ENCODE measurements at places on chromosomes 1 and 21. TPM values are rescaled to one million over a fixed set of nuclear protein-coding genes. Genes with fewer than 3 reads are reported as not detected.
A peak's percentile ranks its signal among the peaks of the same experiment; 100 is the strongest.

DNA sequence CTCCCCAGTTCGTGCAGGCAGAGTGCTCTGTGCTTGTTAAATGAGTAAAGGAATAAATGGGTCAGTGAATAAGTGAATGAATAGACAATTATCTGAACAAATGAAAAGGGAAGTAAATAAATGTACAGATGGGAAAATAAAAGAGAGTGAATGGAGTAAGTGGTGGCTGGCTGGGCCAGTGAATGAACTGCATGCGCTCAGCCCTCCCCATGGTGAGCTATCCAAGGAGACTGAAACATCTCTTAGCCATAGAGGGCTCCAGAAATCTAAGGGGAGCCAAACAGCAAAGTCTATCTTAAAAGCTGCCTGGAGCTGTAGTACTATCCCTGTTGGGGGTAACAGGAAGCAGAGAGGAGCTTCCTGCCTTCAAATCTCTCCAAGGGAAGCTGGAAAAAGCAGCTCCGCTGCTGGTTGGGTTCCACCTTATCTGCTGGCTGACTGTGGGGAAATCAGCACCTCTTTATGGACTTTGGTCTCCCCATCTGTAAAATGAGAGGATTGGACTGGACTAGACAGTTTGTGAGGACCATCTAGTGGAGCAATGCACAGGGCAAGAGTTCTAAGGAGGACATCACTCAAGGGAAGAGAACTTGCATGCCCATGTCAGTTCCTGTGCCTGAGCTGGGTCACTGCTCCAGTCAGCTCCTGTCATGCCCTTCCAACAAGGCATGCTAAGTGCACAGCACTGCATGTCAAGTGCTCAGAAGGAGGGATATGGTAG, 77.9 kb downstream of the TRABD2B start:
- no peak overlapping the region for H3K4me3 ChIP-seq
- H3K27ac ChIP-seq, result no peak overlapping the region
- H3K27me3 ChIP-seq, result no peaks in the 10 kb centered on the region
- no peaks in the 10 kb centered on the region for H3K36me3 ChIP-seq
- DNase-seq, result no peak

DNA sequence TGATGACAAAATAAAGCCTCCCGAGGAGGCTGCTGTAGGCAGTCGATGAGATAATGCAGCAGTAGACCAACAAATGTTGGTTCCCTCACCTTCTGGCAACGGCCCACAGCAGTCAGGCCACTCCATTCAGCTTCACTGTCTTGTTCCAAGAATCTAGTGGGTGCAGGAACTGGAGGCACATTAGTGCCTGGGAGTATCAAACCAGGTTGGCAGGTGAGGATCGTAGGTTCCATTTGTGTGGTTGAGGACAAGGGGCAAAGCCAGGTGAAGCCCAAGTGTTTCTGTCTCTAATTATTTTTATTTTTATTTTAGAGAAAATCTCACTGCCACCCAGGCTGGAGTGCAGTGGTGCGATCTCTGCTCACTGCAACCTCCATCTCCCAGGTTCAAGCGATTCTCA, 13.3 kb downstream of the FBXO2 start:
- no peaks in the 10 kb centered on the region for H3K27me3 ChIP-seq
- no peaks in the 10 kb centered on the region for H3K4me1 ChIP-seq
- no peak for DNase-seq
- no peak overlapping the region for H3K4me3 ChIP-seq

DNA sequence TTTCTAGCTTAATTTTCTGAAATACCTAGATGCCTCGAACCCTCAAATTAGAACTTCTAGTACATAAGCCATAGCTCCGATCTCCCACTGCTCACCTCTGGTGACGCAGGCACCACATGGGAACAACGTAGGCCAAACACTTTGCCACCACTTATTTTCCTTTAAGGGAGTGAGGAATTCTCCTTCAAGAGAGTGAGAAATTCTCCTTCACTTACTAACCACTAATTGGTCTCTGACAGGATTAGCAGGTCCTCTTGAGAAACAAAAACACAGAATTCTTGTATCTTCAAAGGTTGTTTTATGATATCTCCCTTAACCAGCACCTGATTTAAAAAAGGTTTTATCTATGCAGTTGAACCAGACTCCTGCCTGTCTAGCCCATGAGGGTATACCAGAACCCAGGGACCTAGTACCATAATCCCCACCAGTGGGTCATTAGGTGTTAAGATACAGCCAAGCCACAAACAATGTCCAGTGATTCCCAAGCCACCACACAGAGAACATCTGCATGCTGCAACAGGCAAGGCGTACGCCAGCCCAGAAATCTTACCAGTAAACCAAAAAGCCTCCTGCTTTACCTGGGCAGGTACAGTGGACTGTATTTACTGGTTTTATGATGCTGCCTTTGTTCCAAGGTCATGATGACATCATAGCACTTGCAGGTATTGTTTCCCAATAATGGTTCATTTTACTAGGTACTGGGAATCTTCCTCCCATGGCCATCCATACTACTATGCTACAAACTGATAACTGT, 20.3 kb upstream of the CXADR start:
- no peak for DNase-seq
- no peak overlapping the region for H3K27ac ChIP-seq
- H3K27me3 ChIP-seq, result no peaks in the 10 kb centered on the region
- peaks cover 14% of the 10 kb centered on the region for H3K4me1 ChIP-seq
- no peaks in the 10 kb centered on the region for H3K36me3 ChIP-seq

- no peaks in the 10 kb centered on the region for H3K27me3 ChIP-seq
- no peak for DNase-seq
- H3K4me3 ChIP-seq, result no peak overlapping the region
- H3K4me1 ChIP-seq, result no peaks in the 10 kb centered on the region
Observed at GRCh38 chr1:159602501-159602999, 14.9 kb downstream of the APCS start.

DNA sequence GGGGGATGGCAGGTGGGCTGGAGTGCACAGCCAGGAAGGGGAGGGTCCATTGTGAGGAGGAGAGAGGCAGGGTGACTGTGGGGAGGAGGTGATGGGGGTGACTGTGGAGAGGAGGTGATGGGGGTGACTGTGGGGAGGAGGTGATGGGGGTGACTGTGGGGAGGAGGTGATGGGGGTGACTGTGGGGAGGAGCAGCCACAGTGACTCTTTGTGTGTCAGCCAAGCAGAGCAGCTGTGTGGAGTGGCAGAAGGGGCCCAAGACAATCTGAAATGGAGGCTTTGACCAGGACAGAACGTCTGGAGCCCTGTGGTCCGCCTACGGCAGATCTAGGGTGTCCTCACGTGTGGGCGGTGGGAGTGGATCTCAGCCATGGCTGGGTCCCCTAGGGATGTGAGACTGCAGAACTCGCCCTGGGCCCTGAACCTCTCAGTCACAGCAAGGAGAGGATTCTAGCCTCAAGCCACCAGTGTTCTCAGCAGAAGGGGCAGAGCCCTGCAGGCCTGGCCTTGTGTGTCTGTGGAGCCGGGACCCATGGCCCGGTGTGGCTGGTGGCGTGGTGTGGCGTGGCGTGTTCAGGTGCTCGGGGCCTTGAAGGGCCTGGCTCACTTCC, 81.5 kb downstream of the OBSCN start:
- peaks cover 68% of the 10 kb centered on the region for H3K36me3 ChIP-seq
- H3K27ac ChIP-seq, result no peak overlapping the region
- no peak overlapping the region for H3K4me3 ChIP-seq
- H3K27me3 ChIP-seq, result no peaks in the 10 kb centered on the region
- no peaks in the 10 kb centered on the region for H3K4me1 ChIP-seq

DNA sequence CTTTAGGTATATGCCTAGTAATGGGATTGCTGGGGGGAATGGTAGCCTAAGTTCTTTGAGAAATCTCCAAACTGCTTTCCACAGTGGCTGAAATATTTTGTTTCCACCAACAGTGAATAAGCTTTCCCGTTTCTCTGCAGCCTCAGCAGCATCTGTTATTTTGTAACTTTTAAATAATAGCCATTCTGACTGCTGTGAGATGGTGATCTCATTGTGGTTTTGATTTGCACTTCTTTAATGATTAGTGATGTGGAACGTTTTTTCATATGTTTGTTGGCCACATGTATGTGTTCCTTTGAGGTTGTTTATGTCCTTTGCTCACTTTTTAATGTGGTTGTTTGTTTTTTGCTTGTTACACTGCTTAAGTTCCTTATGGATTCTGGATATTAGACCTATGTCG, 237.4 kb downstream of the CENPF start:
- DNase-seq, result no peak
- H3K27me3 ChIP-seq, result no peaks in the 10 kb centered on the region
- H3K27ac ChIP-seq, result no peak overlapping the region
- no peak overlapping the region for H3K4me3 ChIP-seq
- no peaks in the 10 kb centered on the region for H3K4me1 ChIP-seq
- H3K36me3 ChIP-seq, result no peaks in the 10 kb centered on the region

DNA sequence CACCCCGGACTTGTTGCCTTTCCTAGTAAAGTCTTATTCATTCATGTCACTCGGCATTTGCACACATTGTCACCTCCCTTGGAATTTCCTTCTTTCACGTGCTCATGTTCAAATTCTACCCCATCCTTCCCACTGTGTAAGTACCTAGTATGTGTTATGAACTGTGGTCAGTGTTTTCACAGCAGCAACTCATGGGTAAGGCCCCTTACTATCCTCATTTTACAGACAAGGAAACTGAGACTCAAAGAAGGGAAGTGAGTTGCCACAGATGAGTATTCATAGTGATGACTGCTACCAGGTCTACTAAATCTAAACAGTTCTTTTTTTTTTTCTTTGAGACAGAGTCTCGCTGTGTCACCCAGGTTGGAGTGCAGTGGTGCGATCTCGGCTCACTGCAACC, 10.5 kb downstream of the CITED4 start:
- H3K27ac ChIP-seq, result no peak overlapping the region
- peaks cover 25% of the 10 kb centered on the region for H3K4me1 ChIP-seq
- no peak for DNase-seq
- no peaks in the 10 kb centered on the region for H3K36me3 ChIP-seq

DNA sequence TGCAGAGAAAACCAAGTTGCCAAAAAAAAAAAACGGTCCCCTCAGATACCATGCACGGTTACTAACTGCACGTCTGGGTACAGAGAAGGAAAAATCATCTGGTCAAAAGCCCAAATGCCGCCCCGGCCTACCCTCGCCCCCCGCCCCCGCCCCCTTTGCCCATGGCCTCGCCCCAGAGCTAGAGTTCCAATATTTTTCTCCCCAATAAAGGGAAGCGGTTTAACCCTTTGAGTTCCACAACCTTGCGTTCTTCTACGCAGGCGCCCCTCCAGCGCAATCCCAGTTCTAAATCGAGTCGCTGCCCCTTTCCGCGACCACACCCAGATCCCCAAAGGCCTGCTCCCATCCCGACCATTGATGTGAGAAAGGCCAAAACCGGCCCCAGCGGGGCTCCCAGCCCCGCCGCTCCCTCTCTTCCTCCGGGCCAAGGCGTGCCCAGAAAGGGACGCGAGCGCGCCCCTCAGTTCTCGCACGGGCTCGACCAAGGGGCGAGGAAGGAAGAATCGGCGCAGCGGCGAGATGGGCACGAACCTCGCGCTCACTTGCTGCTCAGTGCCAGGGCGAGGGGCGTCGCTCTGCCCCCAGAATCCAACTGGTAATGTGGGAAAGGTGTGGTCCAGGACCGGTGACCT, 797 bp downstream of the WDR47 start:
- no peaks in the 10 kb centered on the region for H3K36me3 ChIP-seq
- peaks cover 14% of the 10 kb centered on the region for H3K4me1 ChIP-seq
- H3K27me3 ChIP-seq, result no peaks in the 10 kb centered on the region
- H3K4me3 ChIP-seq, result peak overlapping the region; percentile 96
- DNase-seq, result no peak

DNA sequence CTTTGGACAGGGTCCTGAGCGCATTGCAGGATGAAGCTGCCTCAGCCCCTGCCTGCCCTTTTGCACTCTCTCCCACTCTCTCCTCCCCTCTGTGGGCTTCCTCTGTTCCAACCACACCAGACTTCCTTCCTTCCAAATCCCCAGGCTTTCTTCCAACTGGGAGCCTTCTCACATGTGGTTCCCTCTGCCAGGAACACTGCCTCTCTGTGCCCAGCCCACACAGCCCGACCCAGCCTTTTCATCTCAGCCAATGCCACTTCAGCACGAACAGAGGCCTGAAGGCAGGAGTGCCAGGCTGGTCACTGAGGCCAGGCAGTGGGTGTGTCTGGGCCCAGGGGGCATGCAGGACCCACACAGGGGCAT, 5.9 kb downstream of the SELENON start:
- H3K4me3 ChIP-seq, result no peak overlapping the region
- peaks cover 36% of the 10 kb centered on the region for H3K4me1 ChIP-seq
- no peaks in the 10 kb centered on the region for H3K27me3 ChIP-seq
- no peaks in the 10 kb centered on the region for H3K36me3 ChIP-seq
- DNase-seq, result no peak
- H3K27ac ChIP-seq, result peak overlapping the region; percentile 0

DNA sequence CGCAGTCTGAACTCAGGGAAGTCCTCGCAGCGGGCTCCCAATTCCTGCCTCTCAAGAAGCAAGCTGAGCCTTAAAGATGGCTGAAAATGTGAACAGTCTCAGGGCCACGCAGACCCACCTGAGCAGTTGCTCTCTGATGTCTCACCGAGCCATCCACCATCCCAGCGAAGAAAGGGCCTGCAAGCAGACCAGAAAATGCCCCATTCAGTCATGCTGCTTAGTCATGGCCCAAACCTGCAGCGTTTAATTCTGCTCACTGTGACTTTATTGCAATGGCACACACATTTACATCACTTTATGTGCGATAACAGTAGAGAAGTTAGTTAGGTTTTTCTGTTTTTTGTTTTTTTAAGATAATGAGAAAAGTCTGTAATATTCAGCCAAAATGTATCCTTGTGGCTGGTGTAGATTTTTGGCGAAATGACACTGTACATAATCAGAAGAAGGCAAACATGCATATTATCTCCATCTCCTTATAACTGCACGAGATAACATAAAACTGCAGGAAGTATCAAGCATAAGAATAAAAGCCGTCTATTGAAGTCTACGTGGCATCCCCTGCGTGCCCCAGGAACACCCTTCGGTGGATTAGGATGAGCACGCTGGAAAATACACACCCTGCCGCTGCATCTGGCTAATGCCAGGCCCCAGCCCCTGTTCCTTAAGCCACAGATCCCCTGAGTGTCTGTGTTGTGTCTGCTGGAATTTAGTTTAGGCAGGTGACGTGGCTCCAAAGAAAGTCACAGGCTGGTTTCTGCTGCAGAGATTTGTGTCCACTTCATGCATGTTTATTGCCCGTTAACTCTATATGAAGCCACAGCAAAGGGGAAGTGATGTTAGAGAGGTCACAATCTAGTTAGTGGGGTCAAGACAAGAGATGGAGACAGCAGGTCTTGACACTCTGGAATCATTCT, 119.8 kb upstream of the IRF2BP2 start:
- H3K27me3 ChIP-seq, result no peaks in the 10 kb centered on the region
- no peak overlapping the region for H3K27ac ChIP-seq
- no peaks in the 10 kb centered on the region for H3K36me3 ChIP-seq
- H3K4me3 ChIP-seq, result no peak overlapping the region
- no peak for DNase-seq

The RGS13 gene
- total RNA-seq, result not detected

The PDZK1IP1 gene
- total RNA-seq, result 334 TPM

The AUNIP gene
- total RNA-seq, result 1.3 TPM

The LCE1A gene
- total RNA-seq, result not detected

The DMBX1 gene
- total RNA-seq, result not detected

The SLFNL1 gene
- not detected for total RNA-seq

The IPO13 gene
- total RNA-seq, result 20.6 TPM

The TCEA3 gene
- total RNA-seq, result 9.1 TPM

All from esophagus squamous epithelium (tissue), 5 donors.